ENCODE measurements at places on chromosomes 11 and 22.

DNA sequence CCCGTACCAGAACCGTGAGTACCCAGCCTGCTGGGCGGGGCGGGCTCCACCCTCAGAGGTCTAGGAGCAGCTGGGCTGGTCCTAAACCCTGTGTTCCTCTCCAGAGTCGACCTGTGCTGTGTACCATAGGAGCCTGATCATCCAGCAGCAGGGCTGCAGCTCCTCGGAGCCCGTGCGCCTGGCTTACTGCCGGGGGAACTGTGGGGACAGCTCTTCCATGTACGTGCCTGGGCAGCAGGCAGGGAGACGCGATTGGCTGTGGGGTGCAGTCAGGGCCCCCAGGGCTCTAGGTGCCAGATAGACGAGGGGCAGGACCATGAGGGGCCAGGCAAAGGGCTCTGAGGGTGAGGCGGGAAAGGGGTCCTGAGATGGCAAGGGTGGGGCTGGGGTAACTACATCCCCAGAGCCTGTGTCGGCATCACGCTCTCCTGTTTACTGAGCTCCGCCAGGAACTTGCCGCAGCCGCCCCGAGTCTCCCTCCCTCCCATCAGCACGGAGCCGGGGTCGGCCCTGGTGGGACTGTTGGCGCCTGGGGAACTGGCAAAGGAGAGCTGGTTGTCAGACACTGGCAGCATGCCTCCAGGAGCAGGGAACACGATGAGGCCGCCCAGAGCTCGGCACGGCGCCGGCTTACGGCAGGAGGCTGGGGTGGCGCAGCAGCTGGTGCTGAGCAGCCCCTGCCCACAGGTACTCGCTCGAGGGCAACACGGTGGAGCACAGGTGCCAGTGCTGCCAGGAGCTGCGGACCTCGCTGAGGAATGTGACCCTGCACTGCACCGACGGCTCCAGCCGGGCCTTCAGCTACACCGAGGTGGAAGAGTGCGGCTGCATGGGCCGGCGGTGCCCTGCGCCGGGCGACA, 22.9 kb upstream of the MUC5B start:
- DNase-seq: no peak

DNA sequence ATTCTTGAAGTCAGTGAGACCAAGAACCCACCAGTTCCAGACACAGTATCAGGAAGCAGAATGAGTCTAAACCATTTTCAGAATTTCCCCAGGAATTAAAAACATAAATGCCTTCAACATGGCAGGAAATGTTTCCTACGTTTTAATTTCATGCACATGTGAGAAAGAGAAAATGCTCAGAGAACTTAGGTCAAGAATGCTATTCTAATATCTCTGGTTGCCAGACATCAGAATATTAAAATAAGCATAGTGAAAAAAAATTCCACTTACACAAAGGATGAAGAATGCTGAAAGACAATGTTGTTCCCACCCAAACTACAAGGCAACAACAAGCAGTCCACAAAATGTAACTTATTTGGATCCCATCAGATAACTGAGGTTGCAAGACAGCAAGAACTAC, 104.8 kb downstream of the RAB38 start:
- no peak for DNase-seq

DNA sequence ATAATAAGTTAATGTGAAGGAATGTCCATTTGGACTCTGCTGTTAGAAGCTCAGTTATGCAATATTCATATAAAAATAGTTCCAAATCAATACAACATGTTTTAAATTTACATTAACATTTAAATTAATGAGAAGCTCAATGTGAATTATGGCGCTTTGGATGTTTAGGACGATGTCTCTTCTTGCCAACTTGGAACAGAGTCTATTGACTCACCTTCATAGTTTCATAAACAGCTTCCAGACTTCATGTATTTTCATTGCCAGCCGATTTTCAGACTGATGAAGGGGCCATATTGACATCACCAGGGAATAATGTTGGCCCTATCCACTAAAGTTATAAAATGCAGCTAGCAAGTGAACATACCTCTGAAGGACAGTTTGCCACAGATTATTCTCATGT, 1136.2 kb downstream of the LRRC4C start:
- DNase-seq: no peak

DNA sequence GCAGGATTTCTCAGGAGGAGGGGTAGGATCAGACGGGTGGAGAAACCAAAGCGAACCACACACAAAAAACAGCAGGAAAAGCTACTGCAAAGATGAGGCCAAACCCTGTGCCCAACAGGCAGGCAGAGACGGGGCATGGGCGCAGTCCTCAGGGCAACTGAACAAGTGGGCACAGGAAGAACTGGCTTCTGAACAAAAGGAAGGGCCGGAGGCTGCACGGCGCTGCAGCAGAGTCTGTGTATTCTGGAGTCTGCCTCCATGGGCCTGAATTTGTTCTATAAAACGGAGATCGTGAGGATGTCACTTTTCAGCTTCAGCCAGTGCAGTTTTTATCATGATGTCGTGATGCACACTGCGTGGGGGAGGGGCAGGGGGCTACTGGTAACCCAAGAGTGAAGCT, 1026.0 kb downstream of the TBC1D22A start:
- no peak for DNase-seq

DNA sequence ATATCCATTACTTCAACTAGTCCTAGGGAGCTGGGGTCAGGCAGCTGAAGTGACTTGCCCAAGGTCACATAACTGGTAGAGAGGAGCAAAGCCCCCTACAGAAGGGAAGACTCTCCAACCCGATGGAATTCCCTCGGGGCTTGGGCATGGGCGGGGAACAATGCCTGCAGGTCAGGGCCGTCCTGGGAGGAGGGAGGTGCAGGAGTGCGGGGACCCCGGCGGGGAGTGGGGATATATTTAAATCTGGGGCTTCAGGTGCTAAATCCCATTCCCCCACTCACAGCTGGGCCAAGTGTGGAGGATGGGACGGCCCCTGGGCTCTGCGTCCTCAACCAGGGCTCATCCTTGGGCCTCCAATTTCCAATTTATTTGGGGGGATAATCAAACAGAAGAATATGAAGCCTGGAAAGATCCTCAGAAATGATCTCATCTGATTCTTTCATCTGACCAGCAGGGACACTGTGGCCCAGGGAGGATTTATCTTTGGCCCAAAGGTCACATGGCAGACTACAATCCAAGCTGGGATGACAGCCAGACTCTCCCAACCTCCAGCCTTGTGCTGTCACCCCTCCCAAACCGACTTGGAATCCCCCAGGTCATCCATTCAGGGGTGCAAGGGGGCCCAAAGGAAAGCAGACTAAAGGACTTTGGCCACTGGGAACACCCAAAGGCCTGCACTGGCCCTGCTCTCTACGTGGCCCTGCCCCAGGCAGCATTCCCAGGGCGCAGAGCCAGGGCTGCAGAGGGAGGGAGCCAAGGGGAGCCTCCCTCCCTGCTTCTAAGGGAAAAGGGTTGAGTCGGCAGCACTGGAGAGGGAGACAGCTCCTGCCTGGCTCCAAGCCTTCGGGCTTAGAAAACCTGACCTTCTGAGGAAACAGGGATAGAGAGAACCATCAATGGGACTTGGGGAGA, 8.7 kb upstream of the C1QTNF6 start:
- peak; percentile 71 for DNase-seq

DNA sequence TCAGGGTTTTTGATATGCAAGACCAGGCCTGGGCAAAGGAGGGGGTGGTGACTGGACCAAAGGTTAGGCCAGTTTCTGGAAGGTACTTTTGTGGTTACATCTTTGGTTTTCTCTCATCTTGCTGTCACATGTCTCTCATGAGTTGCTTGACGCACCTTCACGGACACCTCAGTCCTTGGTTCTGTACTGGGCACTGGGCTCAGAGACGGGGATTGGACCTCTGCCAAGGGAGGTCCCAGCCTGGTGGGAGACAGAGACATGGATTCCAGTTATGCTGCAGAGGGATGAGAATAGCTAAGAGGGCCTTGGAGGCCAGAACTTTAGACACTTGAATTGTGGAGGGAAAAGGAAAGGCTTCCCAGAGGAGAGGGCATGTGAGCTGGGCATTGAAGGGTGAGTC, 1.7 kb downstream of the USP35 start:
- no peak for DNase-seq

GRCh38 chr11:130106381-130106780, 36.7 kb downstream of the APLP2 start:
- no peak for DNase-seq

GRCh38 chr11:17604201-17604914, 57.3 kb downstream of the OTOG start:
- DNase-seq: no peak

- no peak for DNase-seq
These were observed 19.7 kb upstream of the NUP160 start for GRCh38 chr11:47867823-47868222.

- no peak for DNase-seq
These were observed 3.5 kb upstream of the OR56A3 start for GRCh38 chr11:5938603-5938965.

DNA sequence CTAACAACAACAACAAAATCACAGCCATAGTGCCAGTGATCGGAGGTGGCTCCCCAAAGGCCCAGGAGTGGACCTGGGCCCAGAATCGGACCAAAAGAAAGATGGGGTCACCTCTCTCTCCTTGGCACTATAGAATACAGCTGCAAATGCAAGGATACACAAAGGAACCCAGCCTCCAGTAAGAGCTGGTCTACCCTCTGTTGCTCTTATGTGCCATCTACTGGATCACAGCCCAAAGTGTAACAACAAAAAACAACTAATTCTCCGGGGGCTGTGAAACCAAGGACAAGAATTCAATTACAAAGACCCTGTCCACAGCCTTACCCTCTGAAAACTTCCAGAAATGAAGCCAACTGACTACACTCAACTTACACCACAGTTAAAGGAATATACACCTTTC, 21.6 kb downstream of the OR8G5 start:
- no peak for DNase-seq

GRCh38 chr11:34653851-34654482, 33.1 kb downstream of the EHF start:
- DNase-seq: peak; percentile 77

- DNase-seq: peak; percentile 81
These were observed 35.0 kb upstream of the JAM3 start for GRCh38 chr11:134033696-134034491.

DNA sequence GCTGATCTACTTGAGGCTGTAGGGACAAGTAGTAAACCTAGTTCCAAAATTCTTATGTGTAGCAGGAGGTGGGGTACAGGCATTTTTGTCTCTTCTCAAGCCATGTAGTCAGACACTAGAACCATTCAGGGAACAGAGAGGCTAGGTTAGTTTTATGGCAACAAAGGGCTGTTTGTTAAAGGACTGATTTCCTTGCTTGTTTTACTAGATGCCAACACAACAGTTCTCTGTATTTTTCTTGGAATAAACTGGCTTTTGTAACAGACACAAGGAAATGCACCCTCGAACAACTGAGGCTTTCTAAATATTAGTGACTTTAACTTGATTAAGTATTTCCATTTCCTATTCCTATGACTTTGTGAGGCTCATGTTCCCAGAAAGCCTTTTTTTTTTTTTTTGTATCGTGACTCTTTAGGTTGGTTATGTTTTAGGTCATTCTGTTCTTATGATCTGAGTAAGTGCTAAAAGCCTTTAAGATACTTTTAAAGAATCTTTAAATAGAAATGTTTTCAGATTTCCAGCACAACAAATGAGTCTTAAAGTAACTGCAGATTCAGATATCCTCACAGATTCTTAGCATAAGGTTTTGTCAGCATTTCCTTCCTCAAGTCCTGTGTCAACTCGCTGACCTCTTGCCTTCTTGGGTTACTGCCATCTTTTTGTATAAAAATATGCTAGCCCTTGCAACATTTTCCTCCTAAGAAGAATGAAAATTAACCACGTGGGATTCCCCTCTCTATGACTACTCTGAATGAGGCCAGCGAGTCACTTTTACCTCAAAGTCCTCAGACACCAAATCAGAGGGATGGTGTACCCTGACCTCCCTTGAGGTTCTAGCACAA, 92.5 kb downstream of the CCDC83 start:
- peak; percentile 89 for DNase-seq

DNA sequence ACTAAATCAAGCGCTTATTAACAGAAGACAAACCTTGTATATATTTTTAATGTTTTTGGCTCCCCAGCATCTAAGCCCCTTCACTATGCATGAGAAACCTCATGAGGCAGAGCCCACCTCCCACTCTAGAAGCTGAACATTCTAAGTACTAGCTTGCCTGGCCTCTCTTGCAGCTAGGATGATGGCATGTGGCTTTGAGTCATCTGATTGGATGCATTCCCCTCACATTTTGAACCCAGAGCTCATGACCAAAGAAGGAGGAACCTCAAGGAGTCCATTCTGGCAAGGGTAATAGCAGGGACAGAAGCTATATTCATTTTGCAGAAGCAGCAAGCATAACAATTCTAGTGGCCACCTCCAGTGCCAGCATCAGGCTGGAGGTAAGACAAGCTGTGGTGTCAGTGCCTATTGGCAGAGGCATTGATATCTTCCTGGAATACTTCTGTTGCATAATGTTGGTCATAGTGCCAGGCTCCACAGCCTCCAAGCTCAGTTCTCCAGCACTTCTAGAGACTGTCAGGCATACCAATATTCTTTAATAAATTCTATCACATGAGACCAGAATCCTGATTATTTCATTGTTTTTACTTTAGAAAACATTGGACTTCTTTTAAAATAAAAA, 14.2 kb upstream of the ZC3H12C start:
- DNase-seq: no peak

DNA sequence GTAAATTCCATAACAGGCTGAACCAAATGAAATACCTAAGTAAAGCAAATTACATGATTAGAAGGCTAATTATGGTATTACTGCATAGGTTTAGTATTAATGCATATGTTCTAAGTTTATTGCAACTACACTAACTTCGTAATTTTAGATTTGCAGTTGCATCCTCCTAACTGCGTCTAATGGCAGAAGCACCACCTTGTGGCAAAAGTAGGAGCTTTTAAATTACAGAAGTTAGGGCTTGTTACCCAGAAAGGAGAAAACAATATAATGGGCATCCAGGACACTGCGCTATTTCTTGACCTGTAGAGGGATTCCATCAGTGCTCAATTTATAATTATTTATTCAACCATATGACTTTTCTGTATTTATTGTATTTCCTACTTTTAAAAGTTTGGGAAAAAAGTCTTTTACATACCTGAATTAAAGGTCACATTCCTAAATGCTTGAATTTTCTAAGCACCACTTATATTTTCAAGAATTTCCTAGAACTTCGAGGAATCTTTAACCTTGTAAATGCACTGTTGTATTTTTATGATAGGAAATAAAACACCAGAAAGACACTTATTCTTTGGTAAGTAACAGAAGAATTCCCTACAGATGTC, 16.3 kb upstream of the GPR83 start:
- peak; percentile 45 for DNase-seq

GRCh38 chr11:113270080-113270479, 44.3 kb upstream of the TTC12 start:
- DNase-seq: no peak

GRCh38 chr11:83120327-83120726, 36.6 kb upstream of the PCF11 start:
- peak; percentile 52 for DNase-seq

GRCh38 chr22:17972385-17973191, 51.8 kb downstream of the MICAL3 start:
- peak; percentile 67 for DNase-seq

- peak; percentile 39 for DNase-seq
These were observed 177.6 kb downstream of the IGLL1 start for GRCh38 chr22:23402275-23403151.

DNA sequence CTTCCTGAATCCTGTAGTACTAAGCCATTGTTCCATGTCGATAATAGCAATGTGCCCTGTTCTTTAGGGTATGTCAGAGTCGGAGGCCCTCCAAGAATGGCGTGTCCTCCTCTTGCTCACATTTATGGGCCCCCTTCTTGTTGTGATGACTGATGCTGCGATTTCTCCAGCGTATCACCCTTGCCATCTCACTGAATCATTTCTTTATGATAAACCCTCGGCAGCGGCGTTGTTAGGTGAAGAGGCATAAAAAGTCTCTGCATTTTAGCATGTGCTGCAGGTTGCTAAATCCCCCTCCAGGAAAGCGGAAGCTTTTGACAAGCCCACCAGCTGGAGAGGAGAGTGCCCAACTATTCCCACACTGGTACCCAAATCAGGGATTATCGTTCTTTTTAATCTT, 1045.3 kb downstream of the BRD1 start:
- no peak for DNase-seq

Data from fibroblast of skin of abdomen (primary cell).